ENCODE measurements at places on chromosomes 6 and 20.

DNA sequence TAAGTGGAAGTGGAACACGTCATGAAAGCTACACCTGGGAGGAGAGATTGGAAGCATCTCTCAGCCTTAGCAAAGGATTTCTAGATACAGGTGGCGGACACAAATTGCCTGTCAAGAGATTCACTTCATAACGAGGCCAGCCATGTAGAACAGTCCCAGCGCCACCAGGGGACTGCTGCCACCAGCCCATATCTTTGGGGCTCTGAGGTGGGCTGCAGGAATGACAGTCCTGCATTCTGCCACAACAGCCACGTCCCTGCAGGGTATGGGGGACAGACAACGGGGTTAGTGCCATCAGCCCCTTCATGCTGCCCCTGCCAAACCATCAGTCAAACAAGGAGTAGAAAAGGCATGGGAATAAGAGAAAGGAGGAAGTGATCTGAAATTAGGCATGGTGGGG lies 81.2 kb upstream of the SASH1 start:
- DNase-seq: no peak

DNA sequence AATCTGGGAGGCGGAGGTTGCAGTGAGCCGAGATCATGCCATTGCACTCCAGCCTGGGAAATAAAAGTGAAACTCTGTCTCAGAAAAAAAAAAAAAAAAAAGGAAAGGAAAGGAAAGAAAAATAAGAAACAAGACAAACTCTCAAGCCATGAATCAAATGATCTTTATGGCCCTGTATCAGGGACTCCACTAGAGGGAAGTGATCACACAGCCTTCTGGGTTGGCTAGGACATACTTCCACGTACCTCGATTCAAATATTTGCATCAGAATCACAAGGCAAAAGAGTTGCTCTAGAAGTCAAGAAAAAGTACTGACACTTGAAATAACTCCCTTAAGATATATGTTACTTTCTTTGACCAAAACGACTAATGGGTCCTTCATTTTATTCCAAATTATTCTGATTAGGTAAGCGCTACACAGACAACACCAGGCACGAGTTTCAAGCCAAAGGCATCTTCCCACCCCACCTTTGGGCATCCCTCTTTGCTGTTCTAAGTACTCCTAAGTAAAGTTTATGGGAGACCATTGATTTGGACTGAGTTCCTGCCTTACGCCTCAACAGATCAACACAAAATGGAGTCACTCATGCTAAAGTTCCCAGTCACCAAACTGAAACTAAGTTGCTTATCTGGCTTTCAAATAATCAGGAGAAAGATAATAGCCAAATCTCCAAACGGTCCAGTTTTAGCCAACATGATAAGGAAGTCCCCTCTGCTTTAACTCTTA lies 77.5 kb upstream of the NT5E start:
- no peak for DNase-seq

DNA sequence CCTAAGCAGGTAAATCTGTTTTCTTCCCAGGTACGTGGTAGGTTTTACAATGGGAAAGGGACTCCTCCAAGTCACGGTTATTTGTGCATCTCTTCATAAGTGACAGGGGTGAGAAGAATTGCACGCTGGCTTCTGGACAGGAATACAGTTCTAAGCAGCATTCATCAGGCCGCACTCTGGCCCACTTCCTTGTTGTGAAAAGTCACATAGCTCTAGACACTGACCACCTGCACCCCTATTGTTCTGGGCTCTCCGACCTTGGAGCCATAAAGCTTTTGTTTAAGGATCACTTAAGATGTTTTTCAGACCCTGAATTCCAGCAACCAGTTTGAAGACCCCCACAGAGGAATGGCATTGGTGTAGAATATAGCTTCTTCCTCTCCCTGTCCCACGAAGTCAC lies 31.4 kb downstream of the RAMACL start:
- no peak for DNase-seq

GRCh38 chr6:55664591-55665587 lies 85.9 kb upstream of the HMGCLL1 start:
- no peak for DNase-seq

DNA sequence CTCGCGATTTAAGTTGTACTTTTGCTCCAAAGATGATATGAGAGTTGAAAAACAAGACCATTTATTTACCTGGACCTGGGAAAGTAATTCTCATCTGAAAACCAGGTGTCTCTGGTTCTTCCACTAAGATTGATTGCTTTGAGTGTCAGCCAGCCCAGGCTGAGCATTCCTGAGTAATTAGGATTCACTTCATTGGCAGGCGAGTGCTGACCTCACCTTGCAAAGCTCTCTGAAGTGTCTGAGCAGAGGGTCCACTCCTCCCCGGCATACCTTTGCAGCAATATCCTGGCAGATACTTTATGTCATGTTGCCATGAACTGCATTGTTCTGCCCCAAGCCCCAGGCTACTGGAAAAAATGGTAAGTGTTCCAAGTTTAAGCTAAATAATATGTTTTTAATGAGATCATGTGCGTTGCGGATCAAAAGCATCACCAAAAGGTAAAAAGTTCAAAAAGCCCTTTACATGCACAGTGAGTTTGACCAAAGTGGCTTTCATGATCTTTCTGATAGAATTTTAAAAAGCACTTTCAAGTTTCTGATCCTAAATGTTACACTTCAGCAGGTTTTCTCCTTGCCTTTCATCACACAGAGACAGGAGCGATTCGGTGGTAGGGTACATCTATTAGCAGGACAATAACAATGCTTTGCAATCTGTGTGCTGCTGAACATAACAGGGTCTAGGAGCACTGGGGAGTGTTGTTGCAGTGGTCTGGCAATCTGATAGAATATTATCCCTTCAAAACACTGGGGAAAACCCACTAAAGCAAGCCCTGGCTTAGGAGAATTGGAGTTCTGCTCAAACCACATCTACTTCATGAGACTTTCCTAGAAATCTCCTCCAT lies 127.8 kb upstream of the EEF1E1 start:
- DNase-seq: no peak

GRCh38 chr6:118895859-118896258 lies 1.9 kb downstream of the ASF1A start:
- no peak for DNase-seq

- DNase-seq: no peak
Measured at GRCh38 chr6:35668744-35669450, 19.8 kb downstream of the FKBP5 start.

DNA sequence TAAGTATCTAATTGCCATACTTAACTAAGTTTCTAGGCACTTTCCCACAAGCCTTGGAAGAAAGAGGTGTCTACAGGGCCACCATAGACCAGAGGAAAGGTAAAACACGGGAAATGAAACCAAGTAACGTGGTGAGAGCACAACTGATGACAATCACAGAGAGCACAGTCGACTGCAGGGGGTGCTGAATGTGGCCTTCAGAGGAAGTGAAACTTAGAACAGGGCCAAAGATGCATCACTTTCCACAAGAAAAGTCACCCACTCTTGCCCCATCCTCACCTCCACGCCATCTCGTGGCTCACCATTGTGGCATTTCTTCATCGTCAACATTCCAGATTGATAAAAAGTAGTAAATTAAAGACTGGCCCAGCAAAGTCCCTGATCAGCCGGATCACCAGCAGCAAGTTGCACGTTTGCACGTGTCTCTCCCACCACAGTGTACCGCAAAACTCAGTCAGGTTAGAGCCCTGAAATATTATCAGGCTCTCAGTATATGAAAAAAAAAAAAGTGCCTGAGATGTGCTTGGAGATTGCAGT lies 31.4 kb downstream of the HIVEP2 start:
- no peak for DNase-seq

DNA sequence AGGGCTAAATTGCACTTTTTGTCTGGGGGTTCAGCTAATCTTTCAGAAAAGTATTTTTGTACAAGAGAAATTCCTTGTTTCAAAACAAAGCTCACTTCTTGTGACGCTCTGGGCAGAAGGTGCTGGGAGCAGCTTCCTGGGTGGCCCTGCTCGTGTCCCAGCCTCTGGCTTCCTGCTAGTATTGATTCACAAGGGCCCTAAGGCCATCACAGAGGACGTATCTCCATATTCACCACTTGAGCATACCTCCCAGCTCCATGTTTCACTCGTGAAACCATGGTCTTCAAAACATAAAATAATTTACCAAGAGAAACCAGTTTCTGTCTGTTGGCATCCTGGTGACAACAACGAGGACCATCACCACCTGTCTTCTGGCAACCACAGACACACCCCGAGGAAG lies 49.1 kb downstream of the SYNDIG1 start:
- DNase-seq: no peak

DNA sequence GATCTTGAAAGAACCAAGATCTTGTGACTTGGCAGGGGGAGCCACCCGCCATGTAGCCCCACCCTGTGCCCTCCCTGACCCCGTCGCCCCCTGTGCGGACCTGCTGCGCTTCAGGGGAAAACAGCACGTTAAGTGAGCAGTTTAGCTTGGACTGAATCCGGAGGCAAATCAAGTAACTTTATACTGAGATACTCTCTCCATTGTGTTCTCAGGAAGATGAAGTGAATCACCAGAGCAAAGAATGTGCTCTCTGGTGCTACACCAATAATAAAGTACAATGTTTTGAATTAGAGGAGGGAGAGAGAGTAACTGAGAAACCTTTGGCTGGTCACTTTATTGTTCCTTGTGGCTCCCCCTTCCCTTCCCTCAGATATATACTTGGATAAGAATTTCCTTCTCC lies 83.4 kb downstream of the TXNDC5 start:
- DNase-seq: no peak

GRCh38 chr6:6758915-6759654 lies 170.6 kb downstream of the LY86 start:
- no peak for DNase-seq

DNA sequence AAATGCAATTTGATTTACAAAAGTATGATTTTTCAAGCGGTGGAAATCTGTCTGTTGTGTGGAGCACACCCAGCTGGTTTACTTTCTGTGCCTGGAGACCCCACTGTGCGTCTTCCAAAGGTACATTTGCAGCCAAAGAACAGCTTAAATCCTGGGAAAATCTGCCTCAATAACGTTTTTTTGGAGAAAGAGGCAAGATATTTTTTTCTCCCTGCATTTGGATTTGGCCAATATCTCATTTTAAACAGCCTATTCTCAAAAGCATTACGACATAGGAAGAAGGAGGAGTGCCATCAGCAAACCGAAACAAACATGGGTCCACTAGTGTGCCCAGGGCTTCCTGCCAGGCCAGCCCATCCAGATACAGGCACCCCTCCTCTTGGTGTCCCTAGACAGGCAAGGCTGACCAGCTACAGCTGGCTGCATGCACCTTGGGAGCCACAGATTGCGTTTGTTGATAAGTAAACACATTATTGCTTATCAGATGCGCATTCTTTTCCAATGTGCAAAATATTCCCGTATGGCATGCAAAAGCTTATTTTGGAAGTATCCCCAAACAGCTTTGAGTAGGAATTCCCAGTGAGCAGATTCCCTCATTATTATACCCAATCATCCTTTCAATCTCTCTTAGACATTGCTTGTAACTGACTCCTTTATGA lies 184.5 kb upstream of the MARCKS start:
- no peak for DNase-seq

- DNase-seq: no peak
Measured at GRCh38 chr6:16122197-16122596, 6.7 kb upstream of the MYLIP start.

GRCh38 chr20:34643928-34644327 lies 33.0 kb downstream of the PIGU start:
- no peak for DNase-seq

DNA sequence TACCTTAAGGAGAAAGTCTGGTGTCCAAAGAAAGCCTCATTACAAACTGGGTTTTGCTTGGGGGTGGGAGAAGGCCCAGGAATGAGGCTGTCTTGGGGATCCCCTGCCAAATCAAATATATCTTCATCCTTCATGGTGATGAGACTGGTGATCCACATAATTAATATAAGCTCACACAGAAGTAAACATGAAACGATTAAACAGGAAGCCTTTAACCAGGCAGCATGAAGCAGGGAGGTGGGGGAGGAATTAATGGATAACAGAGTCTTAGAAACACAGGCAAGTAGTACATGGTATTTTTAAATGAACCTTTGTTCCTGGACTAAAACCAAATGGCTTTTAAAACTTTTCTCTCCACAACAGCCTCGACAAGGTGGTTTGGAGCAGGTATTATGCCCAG lies 437.5 kb downstream of the TFAP2A start:
- no peak for DNase-seq

- DNase-seq: no peak
Measured at GRCh38 chr6:37988127-37988526, 168.6 kb downstream of the ZFAND3 start.

DNA sequence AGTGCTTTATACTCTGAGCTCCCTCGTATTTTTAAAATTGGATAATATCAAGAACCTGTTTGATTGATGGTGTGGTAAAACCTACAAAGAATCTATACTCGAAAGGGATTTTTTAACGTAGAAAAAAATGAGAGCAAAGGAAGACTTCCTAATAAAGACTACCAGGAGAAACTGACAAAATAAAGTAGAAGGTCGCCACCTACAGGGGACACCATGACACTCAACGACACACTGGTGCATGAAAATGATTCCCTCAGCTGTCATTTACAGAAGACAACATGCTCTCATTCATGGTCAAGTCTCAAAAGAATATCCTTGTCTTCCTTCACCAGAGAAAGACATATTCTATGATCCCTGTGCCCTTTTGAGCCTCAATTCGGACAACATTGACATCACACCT lies 10.1 kb upstream of the NHSL1 start:
- no peak for DNase-seq

GRCh38 chr6:105787747-105788146 lies 298.4 kb upstream of the PRDM1 start:
- DNase-seq: no peak

GRCh38 chr6:146905181-146905704 lies 299.0 kb upstream of the STXBP5 start:
- DNase-seq: no peak

DNA sequence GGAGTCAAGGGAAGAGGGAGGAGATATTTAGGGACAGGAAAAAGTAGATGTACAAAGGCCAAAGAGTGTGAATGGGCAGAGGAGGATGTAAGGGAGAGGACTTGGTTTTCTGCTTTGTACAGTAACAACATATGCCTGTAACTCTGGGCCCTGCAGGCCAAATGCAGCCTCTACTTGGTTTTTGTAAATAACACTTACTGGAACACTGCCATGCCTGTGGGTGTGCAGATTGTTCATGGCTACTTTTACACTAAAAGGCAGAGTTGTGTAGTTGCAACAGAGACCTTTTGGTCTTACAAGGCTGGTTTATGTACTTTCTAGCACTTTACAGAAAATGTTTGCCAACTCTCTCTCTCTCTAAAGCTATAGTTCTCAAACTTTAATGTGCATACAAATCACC lies 157.1 kb downstream of the PHACTR1 start:
- DNase-seq: no peak

- DNase-seq: no peak
Measured at GRCh38 chr6:144731229-144731628, 446.1 kb downstream of the UTRN start.

DNA sequence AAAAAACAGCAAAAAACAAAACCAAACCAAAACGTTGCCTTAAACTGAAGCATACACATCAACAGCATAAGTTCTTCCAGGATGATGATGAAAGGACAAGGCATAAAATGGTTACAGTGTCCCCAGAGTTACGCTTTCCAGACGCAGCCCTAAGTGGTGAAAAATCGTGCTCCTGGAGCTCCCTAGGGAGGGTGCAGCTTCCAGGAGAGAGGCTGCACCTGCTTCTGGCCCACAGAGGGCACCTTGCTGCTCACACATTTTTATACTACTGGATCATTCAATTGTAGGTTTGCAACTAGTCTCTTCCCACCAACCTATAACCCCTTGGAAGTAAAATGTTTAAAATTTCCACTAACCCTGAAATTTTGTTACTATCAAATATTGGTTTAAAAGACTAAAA lies 115.0 kb downstream of the PRKN start:
- no peak for DNase-seq
